ENCODE measurements at places on chromosomes 3 and 15. TPM values are rescaled to one million over a fixed set of nuclear protein-coding genes. Genes with fewer than 3 reads are reported as not detected.

- no peak for DNase-seq
Observed at GRCh38 chr3:194811118-194811517, 125.4 kb downstream of the FAM43A start.

DNA sequence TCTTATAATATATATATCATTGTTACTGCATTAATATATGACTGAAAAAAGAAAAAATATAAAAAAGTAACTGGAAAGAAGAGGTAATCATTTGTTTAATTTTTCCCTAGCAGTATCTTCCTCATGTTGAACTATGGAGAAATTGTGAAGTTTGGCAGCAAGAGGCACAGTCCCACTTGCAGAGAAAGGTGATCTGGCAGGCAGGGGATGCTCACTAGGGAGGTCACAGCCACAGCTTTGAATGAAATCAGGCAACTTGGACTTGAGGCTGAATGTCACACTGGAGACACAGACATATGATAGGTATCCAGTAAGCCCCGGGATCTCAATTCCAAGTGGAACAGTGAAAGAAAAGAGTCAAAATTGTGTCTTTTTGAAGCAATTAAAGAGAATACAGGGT lies 149.9 kb upstream of the RORA start:
- DNase-seq: no peak

GRCh38 chr3:141949399-141949798 lies 73.0 kb downstream of the ATP1B3 start:
- DNase-seq: no peak

- no peak for DNase-seq
Observed at GRCh38 chr15:83472151-83472550, 25.0 kb downstream of the SH3GL3 start.

- no peak for DNase-seq
Observed at GRCh38 chr3:10395196-10395595, 74.3 kb upstream of the SEC13 start.

- no peak for DNase-seq
Observed at GRCh38 chr3:184134746-184135148, 411 bp upstream of the EIF2B5 start.

GRCh38 chr3:68403741-68404140 lies 528.6 kb downstream of the TAFA4 start:
- no peak for DNase-seq

Gene CFAP20DC
- 8.4 TPM for total RNA-seq

Gene ZNF80
- total RNA-seq: not detected

Gene EEF1AKMT4
- 1.7 TPM for total RNA-seq

Gene STAB1
- total RNA-seq: 6.3 TPM

Gene ROPN1
- not detected for total RNA-seq

Gene RAB6B
- 222 TPM for total RNA-seq
